Activated T-cell treated with anti-CD3 and anti-CD28 coated beads for 4 hours (primary cell): ENCODE measurements at places on chromosomes 16 and 17.

DNA sequence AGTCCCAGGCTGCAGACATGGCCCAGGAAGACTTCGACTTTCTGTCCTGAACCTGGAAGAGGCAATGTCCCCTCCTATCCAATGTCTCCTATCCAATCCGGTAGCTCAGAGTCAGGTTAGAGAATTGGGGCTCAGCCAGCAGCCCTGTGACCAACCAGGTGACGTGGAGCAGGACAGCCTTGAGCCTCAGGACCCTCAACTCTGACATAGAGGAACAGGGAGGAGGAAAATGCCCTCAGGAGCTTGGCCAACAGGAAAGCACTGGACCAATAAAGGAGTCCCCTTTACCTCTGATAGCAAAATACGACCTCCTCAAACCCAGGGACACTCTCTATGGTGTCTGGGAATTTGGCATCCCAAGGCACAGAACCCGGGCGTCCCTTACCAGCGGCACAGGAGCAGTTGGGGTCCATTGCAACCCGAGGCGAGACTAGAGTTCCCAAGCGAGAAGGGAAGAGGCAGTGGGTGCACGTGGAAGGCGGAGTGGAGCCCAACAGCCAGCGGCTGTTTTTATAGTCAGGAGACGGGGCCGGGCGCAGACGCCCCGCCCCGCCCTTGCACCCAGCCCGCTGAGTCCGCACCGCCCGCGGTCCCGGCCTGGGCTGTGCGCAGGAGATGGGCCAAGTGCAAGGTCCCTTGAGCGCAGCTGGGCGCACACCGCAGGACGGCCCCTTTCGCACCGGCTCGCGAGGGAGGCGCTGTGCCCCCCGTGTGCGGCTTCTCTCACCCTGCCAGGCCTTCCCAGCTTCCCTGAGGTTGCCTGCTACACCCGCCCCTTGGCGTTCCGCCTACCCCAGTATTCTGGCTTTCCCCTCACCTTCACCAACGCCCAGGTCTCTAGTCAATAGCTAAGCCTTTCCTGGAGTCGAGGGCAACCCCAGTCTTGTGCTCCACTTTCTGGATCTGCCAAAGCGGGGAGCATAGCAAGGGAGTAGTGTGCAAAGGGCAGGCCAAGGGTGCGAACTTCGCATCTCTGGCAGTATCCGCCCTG lies at the start of gene MT1G:
Gene MT1G, minus strand, starts transcription at position 485 of the 991 bp plus-strand sequence. Its CDS starts 72 bp downstream, at position 413.
- DNase-seq: no peak

GRCh38 chr17:83144421-83145357 lies 65.3 kb downstream of the METRNL start:
- DNase-seq: no peak

GRCh38 chr17:36807496-36808179 lies 129.6 kb upstream of the LHX1 start:
- no peak for DNase-seq

DNA sequence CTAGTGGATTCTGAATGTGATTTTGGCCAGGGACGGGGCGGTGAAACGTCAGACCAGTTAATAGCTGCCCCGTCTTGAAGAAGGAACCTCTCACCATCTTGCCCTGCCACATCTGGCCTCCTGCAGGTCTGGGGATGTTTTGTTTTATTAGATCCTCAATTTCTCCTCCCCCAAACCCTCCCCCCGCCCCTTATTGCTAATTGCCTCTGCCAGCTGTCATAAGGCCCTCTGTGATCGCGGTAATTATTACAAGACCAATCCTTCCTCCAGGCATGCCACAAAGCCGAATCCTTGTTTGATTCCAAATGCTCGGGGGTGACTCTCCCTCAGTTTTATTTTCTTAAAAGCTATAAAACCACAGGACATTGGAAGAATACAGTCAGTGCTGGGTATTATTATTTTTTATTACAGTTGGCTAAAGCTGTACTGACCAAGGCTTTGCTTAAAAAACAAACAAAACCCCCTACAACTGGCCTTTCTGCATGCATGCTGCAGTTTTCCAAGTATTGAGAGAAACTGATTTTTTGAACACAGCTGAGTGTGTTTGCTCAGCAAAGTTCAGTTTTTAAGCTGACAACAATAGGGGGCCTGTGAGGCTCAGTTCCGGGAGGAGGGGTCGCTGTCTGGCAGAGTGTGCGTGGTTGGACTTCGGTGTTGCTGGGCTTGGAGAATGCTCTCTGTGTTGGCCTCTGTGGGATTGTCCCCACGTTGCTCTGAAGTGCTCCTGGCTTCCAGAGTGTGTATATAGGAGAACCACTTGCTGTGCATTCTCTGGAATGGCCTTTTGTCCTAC lies 1.7 kb downstream of the KSR1 start:
- no peak for DNase-seq

GRCh38 chr17:42832213-42832933 lies 824 bp upstream of the PSME3 start:
- no peak for DNase-seq

- DNase-seq: no peak
Measured at GRCh38 chr16:5604770-5605169, 507.2 kb upstream of the EEF2KMT start.

GRCh38 chr17:58005031-58005727 lies 1.9 kb downstream of the SRSF1 start:
- no peak for DNase-seq

GRCh38 chr17:78650093-78650715 lies 73.0 kb upstream of the DNAH17 start:
- no peak for DNase-seq

- DNase-seq: no peak
Measured at GRCh38 chr17:18259621-18260331, 686 bp upstream of the MIEF2 start.

GRCh38 chr16:1870365-1871082 lies 1.4 kb downstream of the MEIOB start:
- DNase-seq: no peak

DNA sequence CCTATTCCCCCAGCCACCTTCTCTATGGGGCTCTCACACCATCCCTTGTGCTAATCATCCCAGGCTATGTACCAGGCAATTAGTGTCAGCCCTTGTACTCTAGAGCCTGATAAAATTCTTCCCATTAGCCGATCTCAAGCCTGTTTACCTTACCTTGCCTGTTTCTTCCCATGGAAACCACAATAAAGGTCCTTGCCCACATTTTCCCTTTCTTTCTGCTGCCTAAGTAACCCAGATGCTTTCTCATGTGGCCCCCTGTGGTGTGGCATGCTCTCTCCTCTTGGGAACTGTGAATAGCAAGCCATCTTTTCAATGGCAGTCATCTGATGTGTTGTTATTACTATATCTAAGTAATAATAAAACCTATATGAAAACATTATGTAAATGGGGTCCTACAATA lies 265.8 kb upstream of the ELAC2 start:
- no peak for DNase-seq

GRCh38 chr17:76670020-76670717 lies 26.6 kb upstream of the ST6GALNAC1 start:
- DNase-seq: no peak

GRCh38 chr17:77294761-77295160 lies 154.0 kb downstream of the SEC14L1 start:
- no peak for DNase-seq
